ENCODE measurements at places on chromosomes 13 and 19.

- no peak for DNase-seq
These were observed 10.6 kb downstream of the HNRNPUL1 start for GRCh38 chr19:41274802-41275201.

DNA sequence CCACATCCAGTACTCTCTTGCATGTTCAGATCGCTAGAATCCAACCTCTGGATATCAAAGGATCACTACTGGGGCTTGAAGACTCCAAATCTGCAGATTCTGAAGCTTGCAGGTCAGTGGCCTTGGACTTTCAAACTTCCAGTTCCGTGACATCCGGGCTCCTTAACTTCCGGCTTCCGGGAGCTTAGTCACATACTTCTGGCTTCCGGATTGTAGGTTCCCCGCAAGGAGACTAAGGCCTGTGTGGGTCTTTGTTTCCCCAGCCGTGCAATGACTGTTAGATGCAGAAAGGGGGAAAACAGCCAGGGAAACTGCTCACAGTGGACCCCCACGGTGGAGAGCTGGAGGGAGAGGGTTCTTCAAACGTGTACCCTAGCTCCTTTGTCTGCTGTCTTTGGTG is 41.4 kb downstream of the ZNF333 start:
- no peak for DNase-seq

- peak; percentile 47 for DNase-seq
These were observed 552 bp downstream of the KPNA3 start for GRCh38 chr13:49791711-49792549.

- no peak for DNase-seq
These were observed 3.2 kb downstream of the TEX30 start for GRCh38 chr13:102770435-102770834.

- DNase-seq: no peak
These were observed 80.9 kb upstream of the SHISA2 start for GRCh38 chr13:26132756-26133155.

DNA sequence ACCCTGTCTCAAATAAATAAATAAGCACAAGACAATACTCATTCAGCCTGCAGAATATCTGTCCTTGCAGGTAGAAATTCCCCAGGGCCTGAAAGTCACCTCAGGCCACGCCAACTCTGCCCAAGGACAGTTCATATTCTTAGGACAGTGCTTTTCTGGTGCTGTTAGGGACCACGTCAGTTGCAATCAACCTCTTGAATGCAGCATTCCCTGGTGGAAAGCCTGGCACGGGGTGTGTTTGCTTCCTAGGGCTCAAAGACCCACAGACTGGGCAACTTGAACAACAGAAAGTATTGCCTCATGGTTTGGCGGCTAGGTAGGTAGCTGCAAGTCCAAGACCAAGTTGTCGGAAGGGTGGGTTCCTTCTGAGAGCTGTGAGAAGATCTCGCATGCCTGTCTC is 160.3 kb downstream of the KCTD15 start:
- DNase-seq: no peak

- DNase-seq: no peak
These were observed 14.5 kb upstream of the CEACAM1 start for GRCh38 chr19:42542791-42543190.

DNA sequence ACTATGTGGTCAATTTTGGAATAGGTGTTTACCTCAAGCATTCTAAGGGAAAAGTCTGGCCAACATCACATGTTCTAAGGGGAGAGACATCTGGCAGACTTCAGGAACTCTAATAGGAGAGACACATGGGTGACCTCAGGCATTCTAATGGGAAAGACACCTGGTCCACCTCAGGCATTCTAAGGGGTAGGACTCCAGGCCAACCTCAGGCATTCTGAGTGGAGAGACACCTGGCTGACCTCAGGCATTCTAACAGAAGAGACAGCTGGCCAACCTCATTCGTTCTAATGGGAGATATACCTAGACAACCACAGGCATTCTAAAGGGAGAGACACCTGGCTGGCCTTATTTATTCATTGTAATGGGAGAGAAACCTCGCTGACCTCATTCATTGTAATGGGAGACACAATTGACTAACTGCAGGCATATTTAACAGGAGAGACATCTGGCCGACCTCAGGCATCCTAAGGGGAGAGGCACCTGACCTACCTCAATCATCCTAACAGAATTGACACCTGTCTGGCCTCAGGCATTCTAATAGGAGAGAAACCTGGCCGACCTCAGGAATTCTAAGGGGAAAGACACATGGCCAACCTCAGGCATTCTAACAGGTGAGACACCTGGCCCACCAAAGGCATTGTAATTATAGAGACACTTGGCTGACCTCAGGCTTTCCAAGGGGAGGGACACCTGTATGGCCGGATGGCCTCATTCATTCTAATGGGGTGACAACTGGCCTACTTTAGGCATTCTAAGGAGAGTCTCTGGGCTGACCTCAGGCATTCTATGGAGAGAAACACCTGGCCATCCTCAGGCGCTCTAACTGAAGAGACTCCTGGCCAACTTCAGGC is 1346.8 kb downstream of the UQCRFS1 start:
- DNase-seq: no peak

- DNase-seq: peak; percentile 8
These were observed 41.0 kb downstream of the KL start for GRCh38 chr13:33057019-33057780.

GRCh38 chr19:16518061-16518460 is 21.9 kb downstream of the C19orf44 start:
- no peak for DNase-seq

GRCh38 chr19:30679153-30679702 is 307.0 kb downstream of the ZNF536 start:
- DNase-seq: no peak

- no peak for DNase-seq
These were observed 234.6 kb upstream of the RFC3 start for GRCh38 chr13:33583398-33583797.

- no peak for DNase-seq
These were observed 30.3 kb upstream of the CYP2B6 start for GRCh38 chr19:40960780-40961179.

DNA sequence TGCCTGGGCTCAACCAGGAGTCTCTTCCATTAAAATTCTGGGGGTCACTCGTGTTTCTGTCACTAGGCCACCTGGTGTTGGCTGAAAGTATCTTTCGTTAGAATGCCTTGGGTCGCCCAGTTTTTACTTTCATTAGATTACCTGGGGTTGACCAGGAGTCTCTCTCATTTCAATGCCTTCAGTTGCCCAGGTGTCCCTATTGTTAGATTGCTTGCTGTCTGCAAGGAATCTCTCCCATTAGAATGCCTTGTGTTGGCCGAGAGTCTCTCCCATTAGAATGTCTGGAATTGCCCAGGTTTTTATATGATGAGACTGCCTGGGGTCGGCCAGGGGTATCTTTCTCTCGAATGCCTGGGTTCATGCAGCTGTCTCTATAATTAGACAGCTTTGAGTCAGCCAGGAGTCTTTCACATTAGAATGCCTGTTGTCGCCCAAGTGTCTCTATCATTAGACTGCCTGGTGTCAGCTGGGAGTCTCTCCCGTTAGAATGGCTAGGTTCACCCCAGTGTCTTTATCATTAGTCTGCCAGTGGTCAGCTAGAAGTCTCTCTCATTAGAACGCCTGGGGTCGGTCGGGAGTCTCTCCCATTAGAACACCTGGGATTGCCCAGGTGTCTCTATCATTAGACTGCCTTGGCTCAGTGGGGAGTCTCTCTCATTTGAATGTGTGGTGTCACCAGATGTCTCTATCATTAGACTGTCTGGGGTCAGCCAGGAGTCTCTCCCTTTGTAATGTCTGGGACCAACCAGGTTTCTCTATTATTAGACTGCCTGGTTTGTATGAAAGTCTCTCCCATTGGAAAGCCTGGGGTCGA is 1446.8 kb downstream of the UQCRFS1 start:
- DNase-seq: no peak

GRCh38 chr13:97256343-97256783 is 34.2 kb downstream of the MBNL2 start:
- DNase-seq: peak; percentile 93

DNA sequence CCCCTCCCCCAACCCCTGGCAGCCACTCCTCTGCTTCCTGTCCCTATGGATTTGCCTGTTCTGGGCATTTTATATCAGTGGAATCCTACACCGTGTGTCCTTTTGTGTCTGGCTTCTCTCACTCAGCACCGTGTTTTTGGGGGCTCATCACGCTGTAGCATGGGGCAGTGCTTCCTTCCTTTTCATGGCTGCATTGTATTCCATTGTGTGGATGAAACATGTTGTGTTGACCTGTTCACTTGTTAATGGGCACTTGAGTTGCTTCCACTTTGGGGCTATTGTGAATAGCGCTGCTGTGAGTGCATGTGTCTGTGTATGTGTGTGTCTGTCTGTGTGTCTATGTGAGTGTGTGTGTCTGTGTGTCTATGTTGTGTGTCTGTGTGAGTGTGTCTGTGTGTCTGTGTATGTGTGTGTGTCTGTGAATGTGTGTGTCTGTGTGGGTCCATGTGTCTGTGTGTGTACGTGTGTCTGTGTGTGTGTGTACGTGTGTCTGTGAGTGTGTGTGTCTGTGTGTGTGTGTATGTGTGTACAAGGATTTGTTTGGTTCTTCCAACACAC is 57.2 kb downstream of the AP1M1 start:
- DNase-seq: no peak

- no peak for DNase-seq
These were observed 792.0 kb downstream of the UQCRFS1 start for GRCh38 chr19:28420811-28421550.

DNA sequence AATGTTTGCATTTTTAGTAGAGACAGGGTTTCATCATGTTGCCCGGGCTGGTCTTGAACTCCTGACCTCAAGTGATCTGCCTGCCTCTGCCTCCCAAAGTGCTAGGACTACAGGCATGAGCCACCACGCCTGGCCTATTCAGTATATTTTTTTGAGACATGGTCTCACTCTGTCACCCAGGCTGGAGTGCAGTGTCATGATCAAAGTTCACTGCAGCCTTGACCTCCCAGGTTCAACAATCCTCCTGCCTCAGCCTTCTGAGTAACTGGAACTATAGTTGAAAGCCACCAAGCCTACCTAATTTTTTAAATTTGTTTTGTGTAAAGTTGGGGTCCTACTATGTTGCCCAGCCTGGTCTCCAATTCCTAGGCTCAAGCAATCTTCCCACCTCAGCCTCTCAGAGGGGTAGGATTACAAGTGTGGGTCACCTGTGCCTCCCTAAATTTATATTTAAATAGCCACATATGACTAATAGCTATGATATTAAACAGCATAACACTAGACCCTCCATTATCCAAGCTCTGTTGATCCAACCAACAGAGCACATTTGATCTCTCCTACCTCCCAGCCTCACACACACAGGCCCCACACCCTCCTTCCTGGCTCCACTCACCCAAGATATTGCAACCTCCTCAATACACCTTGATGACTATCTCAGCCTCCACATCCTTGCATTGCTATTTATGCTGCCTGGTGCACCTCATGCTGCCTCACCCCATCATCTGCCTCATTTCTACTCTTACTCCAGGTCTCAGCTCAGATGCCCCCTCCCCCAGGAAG is 2.1 kb upstream of the CEACAM19 start:
- DNase-seq: no peak

DNA sequence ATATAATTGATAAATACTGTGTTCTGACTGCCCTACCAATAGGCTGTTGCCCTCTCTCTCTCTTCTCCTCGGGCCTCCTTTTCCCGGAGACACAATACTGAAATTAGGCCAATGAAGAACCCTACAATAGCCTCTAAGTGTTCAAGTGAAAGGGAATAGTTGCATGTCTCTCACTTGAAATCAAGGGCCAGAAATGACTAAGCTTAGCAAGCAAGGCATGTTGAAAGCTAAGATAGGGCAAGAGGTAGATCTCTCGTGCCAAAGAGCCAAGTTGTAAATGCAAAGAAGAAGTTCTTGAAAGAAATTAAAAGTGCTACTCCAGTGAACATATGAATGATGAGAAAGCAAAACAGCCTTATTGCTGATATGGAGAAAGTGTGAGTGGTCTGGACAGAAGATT is 13.3 kb downstream of the KATNAL1 start:
- DNase-seq: no peak

GRCh38 chr19:44800461-44800860 is 8.4 kb upstream of the BCAM start:
- peak; percentile 64 for DNase-seq

GRCh38 chr13:90445179-90445578 is 902.3 kb upstream of the MIR17HG start:
- peak; percentile 96 for DNase-seq

DNA sequence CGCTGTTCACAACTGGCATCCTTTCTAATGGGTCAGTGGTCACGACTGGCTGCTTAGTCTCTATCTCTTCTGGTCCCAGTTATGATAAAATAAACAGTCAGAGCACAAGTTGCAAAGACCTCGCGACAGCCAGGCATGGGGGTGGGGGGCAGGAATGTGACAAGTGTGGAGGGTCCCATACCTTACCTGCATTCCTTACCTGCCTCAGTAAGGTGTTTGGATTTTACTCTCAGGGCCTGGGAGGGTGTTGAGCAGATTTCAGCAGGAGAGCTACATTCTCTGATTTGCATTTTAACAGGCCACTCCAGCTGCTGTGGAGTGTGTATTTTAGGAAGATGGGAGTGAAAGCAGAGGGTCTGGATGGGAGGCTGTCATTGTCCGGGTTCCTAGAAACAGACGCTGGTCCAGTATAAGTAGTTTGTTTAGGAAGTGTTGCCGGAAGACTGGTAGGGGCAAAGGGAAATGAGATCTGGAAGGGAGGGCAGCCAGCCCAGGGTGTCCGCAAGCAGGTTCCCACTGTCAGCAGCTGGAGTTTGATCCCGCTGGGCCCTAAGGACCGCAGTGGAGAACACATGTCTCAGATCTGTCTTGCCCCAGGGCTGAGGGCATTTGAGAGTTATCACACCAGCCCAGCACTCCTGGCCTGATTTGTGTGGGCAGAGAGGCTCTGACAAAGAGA is 920.0 kb downstream of the UQCRFS1 start:
- no peak for DNase-seq

- DNase-seq: peak; percentile 31
These were observed 81.6 kb upstream of the ARGLU1 start for GRCh38 chr13:106649495-106649894.

DNA sequence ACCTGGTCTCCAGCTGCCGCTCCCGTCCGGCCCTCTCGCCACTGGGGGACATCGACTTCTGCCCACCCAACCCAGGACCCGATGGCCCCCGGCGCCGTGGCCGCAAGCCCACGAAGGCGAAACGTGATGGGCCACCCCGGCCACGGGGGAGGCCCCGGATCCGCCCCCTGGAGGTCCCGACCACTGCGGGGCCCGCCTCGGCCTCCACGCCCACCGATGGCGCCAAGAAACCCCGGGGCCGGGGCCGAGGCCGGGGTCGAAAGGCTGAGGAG is 6.7 kb downstream of the PRR12 start:
- DNase-seq: no peak

- DNase-seq: no peak
These were observed 33.0 kb downstream of the ZMYM2 start for GRCh38 chr13:19991531-19991930.

DNA sequence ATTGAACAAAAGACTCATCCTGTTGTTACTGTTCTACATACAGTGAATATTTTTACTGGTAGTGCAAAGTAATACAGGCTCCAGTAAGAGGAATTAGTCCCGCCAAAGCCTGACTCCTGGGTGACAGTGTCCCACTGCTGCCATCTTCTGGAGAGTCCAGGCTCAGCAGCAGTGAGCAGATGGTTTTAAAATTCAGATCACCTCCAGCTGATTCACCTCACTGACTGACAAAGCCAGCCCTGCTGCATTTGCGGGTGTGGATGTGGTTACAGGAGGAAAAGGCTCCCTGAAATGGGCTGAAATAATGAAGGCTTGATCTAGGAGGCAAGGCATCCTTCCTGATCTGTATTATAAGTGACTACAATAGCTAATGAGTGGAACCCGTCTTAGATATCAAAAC is 18.3 kb downstream of the PABPC3 start:
- DNase-seq: peak; percentile 63

GRCh38 chr13:102276404-102276803 is 125.4 kb downstream of the FGF14 start:
- no peak for DNase-seq
